ENCODE measurements at places on chromosomes 5 and 9. TPM values are rescaled to one million over a fixed set of nuclear protein-coding genes. Genes with fewer than 3 reads are reported as not detected.
A peak's percentile ranks its signal among the peaks of the same experiment; 100 is the strongest.

The HMGCR gene
- 64.1 TPM for total RNA-seq

The MYMK gene
- total RNA-seq, result not detected

DNA sequence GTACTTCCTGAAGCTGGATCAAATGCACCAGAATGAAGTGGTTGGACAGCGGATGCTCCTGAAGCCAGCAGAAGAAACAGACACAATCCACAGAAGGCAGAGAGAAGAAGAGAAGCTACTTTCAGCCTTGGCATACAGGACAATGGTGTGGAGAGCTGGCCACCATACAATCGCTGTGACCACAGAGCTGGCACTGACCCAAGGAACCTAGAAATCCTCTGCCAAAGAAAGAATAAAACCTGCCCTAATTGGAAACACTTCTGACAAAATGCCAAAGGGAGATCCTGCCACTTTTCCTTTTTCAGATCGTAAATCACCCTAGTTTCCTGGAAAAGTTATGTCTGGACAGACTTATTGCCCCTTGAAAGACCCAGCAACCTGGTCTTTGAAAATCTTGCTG lies 77.8 kb downstream of the BAAT start:
- DNase-seq, result no peak
- H3K36me3 ChIP-seq, result no peaks in the 10 kb centered on the region
- H3K4me1 ChIP-seq, result no peaks in the 10 kb centered on the region
- no peak overlapping the region for H3K4me3 ChIP-seq
- H3K27ac ChIP-seq, result no peak overlapping the region
- H3K27me3 ChIP-seq, result peaks cover 2% of the 10 kb centered on the region

- peaks cover 15% of the 10 kb centered on the region for H3K27me3 ChIP-seq
- DNase-seq, result no peak
- H3K4me1 ChIP-seq, result no peaks in the 10 kb centered on the region
- H3K36me3 ChIP-seq, result no peaks in the 10 kb centered on the region
Observed at GRCh38 chr9:84327184-84327583, 13.4 kb downstream of the SLC28A3 start.

DNA sequence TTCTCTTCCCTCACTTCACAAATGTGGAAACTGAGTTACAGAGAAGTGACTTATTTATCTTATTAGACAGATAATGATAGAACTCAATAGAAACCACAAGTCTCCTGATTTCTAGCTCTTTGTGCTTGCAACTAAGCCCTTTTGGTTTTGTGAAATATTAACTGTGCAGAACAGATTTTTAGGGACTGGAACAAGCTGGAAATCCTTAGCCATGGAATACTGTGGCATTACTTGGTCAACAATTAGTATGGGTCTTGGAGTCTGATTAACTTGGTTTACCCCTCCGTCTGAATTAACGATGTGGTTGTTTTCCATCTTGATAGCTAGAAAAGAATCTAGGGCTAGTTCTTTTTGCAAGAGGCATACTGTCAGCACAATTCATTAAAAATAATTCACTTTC lies 584 bp upstream of the KLF9 start:
- no peak for DNase-seq
- no peak overlapping the region for H3K27ac ChIP-seq
- no peaks in the 10 kb centered on the region for H3K27me3 ChIP-seq
- peaks cover 40% of the 10 kb centered on the region for H3K4me1 ChIP-seq
- no peaks in the 10 kb centered on the region for H3K36me3 ChIP-seq

GRCh38 chr9:38333047-38333446 lies 59.5 kb upstream of the ALDH1B1 start:
- peaks cover 11% of the 10 kb centered on the region for H3K27me3 ChIP-seq
- DNase-seq, result no peak
- no peak overlapping the region for H3K27ac ChIP-seq
- H3K4me1 ChIP-seq, result no peaks in the 10 kb centered on the region
- no peak overlapping the region for H3K4me3 ChIP-seq

DNA sequence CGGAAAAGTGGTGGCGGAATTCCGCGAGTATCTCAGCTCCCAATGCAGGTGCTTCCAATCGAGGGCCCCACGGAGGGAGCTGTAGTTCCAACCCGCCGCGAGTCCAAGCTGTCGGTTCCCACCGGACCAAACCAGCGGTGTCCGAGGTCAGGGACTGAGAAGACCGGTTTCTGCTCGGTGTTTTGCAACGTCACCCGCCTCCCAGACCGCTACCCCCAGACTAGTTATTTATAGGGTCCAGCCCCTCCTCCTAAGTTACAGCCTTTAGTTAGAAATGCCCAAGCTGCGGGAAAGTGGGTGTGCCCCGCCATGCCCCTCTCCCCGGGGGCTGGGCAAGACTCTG lies 677 bp upstream of the MYORG start:
- peak overlapping the region; percentile 60 for H3K27ac ChIP-seq
- H3K4me1 ChIP-seq, result peaks cover 54% of the 10 kb centered on the region
- DNase-seq, result peak; percentile 33
- peaks cover 12% of the 10 kb centered on the region for H3K27me3 ChIP-seq
- H3K36me3 ChIP-seq, result peaks cover 7% of the 10 kb centered on the region
- H3K4me3 ChIP-seq, result peak overlapping the region; percentile 97

- H3K4me1 ChIP-seq, result peaks cover 32% of the 10 kb centered on the region
- peak within 1 kb of the TSS; percentile 73 for H3K4me3 ChIP-seq
Observed at GRCh38 chr5:32710550-32711361, at the start of gene NPR3. Gene NPR3 (plus strand): TSS chr5:32711321. CDS start chr5:32711777, 456 bp downstream.
